ENCODE measurements at places on chromosomes 5 and 9.

GRCh38 chr9:33809506-33809905, 7.5 kb upstream of the UBE2R2 start:
- DNase-seq: no peak

- DNase-seq: no peak
Observed at GRCh38 chr5:127227881-127228280, 62.7 kb upstream of the MEGF10 start.

DNA sequence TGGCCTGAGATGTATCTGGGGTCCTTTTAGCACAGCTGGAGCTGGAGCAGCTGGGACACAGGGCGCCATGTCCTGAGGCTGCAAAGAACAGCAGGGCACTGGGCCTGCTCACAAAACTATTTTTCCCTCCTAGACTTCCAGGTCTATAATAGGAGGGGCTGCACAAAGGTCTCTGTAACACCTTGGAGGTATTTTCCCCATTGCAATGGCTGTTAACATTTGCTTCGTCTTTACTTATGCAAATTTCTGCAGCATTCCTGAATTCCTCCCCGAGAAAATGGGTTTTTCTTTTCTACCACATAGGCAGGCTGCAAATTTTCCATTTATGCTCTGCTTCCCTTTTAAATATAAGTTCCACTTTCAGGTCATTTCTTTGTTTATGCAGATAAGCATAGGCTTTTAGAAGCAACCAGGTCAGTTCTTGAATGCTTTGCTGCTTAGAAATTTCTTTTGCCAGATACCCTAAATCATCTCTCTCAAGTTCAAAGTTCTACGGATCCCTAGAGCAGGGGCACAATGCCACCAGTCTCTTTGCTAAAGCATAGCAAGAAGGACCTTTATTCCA, 130.8 kb downstream of the PCSK1 start:
- no peak for DNase-seq

- DNase-seq: no peak
Observed at GRCh38 chr9:74078647-74079046, 418.5 kb upstream of the RORB start.

DNA sequence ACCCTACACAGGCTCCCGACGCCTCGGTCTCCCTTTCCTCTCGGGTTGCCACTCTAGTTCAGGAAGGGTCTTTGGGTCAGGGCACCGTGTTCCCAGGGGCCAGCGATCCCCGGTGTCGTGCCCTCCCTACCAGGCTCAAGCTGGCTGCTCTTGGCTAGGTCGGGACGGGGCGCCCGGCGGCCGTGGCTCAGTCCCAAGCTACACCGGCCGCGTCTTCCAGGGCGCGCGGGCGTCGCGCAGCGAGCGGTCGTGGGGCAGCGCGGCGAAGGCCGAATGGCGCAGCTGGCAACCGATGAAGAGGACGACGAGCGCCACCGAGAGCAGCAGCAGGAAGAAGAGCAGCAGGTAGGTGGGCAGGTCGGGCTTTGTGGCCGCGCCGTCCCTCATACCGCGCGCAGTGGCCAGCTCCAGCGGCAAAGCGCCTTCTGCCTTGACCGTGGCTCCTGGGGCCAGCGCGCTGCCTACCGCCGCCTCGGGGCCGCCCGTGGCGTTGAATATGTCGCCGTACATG, 892 bp downstream of the SMIM32 start:
- no peak for DNase-seq

DNA sequence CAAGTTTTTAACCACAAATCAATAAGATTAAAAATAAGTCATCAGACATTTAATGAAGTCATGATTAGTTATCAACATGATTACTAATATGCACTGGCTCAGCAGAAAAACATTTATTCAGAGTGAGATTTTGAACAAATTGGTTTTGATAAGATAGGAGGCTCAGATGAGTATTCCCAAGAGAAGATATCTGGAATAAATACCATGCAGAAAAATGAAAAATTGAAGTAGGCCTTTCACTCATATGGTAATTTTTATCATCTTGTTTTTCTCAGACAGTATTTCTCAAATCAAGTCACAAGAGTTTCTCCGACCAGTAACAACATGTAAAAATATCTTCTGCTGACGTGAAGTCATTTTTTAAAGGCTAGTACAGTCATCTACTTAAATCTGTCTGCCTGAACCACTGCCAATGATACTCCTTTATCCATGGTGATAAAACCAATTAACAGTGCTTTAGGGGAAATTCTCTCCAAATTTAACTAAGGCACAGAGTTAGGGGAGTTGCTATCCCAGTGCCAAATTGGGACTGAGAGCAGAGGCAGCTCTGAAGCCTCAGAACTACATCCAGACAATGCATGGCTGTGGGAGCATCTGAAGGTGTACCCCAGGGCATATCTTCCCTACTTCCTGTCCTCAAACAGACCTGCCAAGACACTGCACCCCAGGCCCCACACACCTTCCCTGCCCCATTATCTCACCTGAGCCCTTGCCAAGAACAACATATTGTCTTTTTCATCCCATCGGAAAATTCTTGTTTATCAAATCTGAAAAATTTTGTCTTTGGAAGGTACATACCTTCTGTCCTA, 105.5 kb upstream of the TSLP start:
- DNase-seq: no peak

- DNase-seq: no peak
Observed at GRCh38 chr9:34059281-34059680, 10.6 kb upstream of the UBAP2 start.

- no peak for DNase-seq
Observed at GRCh38 chr9:126081746-126082145, 244.9 kb upstream of the MVB12B start.

- DNase-seq: no peak
Observed at GRCh38 chr9:6984941-6985578, 227.3 kb downstream of the KDM4C start.

GRCh38 chr9:91949392-91949945, 559 bp downstream of the ROR2 start:
- DNase-seq: no peak

DNA sequence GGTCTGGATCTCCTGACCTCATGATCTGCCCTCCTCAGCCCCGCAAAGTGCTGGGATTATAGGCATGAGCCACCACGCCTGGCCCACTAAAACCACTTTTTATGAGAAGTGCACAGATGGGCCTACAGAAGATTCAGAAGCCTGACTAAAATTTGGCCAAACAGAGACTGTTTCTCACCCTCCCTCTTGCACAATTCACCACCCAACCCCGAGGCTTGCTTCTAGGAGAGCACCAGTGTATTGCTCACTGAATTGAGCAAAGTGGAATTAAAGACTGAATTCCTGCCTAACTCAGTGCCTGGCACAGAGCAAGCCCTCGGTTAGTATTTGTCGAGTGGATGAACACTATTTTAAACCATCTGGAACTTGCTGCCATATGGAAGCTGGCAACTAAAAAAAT, 3.4 kb upstream of the DCTN4 start:
- DNase-seq: no peak

DNA sequence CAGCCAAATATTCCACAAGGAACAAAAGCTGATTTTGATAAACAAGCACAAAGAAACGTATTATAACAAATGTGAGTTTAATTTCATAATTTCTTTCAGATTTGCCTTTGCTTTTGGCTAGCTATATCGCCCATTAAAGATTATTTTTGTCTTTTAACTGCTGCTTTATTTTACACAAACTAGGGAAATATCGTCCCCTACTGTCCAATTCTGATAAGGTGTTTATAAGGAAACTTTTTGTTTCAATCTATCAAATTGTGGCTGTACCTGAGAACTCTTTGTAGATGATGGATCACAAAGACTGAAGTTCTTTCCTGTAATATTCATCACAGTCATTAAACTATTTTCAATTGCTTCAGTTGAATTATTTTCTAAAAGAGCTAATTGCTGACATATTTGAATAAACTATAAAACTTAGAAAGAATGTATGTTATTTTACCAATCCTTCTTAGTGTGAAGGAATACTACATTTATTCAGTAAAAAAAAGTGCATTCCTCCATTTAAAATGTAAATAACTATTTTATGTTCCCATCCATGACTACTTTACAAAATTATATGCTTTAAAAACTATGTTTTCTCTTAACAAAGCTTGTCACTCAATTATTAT, 431.3 kb upstream of the ITGA1 start:
- no peak for DNase-seq

GRCh38 chr5:27328480-27328879, 290.1 kb upstream of the CDH9 start:
- no peak for DNase-seq

- DNase-seq: no peak
Observed at GRCh38 chr5:84874196-84874595, 489.5 kb upstream of the EDIL3 start.

DNA sequence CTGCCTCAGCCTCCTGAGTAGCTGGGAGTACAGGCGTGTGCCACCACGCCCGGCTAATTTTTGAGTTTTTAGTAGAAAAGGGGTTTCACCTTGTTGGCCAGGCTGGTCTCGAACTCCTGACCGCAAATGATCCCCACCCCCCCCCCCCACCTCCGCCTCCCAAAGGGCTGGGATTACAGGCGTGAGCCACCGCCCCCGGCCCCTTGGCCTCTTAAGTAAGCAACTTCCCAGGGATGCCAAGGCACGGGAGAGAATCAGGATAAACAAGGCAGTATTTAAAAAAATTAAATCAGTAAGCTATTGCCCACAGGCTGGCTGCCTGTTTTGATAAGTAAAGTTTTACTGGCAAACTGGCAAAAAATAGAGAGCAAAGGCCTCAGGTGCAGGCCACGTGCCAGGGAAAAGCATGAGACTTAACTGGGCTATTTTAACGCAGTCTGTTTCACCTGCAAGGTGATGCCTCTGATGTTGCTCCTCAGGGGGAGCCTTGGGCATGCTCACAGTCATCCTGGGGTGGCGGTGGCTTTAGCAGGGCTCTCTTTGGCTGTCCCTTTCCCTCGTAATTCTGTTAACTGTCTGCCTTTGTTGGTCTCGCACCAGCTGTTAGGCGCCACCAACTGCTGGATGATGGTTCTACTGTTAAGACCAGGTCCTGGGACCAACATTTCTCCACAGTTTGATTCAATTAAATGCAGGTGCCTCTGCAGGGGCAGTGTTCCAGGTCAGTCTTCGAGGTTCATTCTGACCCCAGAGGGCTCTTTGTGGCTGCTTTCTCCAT, 19.4 kb upstream of the RNF130 start:
- no peak for DNase-seq

GRCh38 chr5:75320371-75320770, 16.6 kb upstream of the HMGCR start:
- DNase-seq: no peak

DNA sequence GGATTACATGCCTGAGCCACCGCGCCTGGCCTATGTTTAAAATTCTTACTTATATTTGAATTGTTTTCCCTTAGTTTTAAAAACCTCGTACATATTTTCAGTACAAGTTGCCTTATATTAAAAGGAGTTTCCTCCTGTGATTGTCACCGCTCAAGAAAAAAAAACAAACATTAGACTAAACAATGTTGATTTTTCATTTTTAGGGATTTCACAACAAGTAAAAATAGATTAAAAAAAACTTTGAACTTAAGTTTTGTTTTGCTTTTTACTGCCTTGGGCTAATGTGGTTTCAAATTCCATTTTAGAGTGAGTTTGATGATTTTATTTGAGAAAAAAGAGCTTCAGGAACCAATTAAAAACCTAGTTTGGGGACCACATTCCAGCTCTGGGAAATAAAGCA, 1196.6 kb upstream of the CDH18 start:
- DNase-seq: no peak

GRCh38 chr5:19555876-19556275, 432.1 kb downstream of the CDH18 start:
- DNase-seq: no peak

GRCh38 chr5:106814961-106815360, 855.8 kb downstream of the EFNA5 start:
- DNase-seq: no peak

GRCh38 chr5:157288405-157289163, 22.7 kb downstream of the CYFIP2 start:
- no peak for DNase-seq
